ENCODE measurements at places on chromosomes 5 and 9.

DNA sequence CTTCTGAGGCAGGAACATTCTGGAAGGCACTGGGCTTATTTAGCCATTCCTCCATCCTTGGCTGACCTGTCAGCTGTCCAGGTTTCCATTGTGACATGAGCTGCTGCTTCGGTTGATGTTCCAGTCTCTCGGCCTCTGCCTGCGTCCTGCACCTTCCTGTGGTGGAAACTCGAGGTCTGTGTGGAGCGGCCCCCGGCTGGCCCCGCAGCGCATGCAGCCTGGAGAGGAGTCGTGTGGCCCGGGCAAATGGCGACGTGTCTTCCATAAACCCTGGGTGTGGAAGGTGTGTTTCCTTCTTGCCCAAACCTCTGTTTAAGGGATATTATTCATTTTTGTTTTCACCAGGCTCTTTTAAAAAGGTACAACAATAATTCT lies 36.5 kb upstream of the SLC9A3 start:
- no peak for DNase-seq

GRCh38 chr5:72883850-72884249 lies 67.4 kb downstream of the TNPO1 start:
- DNase-seq = no peak

GRCh38 chr5:107502676-107503060 lies 168.1 kb downstream of the EFNA5 start:
- no peak for DNase-seq

DNA sequence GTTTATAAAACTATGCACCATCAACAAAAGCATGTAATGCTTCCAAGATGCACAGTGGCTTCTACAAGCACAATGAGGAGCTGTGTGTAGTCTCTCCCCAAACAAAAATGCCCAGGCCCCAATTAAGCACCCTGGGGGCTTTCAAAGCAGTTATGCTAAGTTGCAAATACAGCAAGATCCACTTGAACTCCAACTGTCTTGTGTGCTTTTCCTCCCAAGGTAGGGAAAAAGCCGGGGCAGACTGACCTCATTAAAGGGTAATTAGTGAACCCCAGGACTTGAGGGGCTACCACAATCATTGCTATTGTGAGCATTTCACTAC lies 13.1 kb downstream of the ZNF608 start:
- no peak for DNase-seq

DNA sequence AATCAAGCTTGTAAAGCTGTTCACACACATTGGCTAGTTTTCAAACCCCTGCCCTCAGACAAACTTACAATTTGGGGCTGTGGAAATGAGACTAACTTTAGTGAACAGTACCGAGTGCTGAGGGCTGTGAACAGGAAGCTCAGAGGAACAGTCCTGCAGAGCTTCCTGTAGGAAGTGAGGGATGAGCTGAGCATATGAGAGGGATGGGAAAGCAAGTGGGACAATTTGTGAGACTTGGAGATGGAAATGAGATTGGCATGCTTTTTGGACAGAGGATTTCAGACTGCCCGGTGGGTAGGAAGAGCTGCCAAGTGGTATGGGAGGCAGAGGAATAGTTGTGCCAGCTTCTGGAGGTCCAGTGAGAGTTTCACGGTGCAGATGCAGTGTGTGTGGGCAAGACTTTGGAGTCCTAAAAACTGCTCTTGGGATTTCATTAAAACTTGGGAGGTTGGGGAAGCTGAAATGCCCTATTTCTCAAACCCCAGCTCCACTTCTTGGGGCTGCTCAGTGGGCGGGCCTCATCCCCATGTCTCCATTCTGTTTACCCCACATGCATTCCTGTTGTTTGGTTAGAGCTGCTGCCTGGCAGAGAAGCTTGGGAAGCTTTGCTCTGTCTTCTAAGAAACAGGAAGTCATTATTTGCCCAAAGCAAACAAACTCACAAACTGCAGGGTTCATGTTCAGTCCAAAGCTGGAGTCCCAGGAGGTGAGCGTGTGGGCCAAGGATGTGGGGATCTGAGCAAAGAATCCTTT lies 267.5 kb downstream of the ZSWIM6 start:
- peak; percentile 44 for DNase-seq

DNA sequence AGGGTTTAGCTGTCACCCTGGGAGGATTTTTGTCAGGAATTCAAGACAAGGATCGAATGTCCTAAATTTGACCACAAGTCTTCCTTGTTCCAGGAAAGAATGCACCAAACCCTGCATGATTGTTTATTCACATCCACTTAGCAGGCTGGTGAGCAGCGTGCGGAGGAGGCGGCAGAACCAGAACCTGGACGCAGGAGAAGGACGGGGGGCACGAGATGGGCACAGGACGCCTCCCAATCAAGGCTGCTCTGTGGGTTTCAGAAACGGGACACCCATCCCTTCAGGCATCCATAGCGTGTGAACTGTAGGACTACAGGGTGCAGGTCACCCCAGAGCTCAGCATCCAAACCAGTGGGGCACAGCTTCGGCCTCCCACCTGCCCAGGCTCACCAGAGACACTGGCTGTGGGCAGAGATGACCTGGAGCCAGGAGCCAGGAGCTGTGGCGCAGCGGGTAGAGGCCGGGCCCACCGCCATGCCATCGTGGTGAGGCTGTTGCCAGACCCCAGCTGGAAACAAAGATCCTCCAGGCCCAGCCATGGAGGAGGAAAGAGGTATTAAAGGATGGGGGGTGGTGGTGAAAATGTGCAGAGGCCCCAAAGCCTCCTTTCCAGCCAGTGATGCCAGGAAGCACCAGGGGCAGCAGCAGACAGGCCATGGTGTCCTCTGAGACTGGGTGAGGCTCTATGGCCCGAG lies 32.3 kb upstream of the ADAMTS2 start:
- DNase-seq = no peak

- no peak for DNase-seq
Measured at GRCh38 chr9:135743546-135744332, 41.8 kb downstream of the KCNT1 start.

DNA sequence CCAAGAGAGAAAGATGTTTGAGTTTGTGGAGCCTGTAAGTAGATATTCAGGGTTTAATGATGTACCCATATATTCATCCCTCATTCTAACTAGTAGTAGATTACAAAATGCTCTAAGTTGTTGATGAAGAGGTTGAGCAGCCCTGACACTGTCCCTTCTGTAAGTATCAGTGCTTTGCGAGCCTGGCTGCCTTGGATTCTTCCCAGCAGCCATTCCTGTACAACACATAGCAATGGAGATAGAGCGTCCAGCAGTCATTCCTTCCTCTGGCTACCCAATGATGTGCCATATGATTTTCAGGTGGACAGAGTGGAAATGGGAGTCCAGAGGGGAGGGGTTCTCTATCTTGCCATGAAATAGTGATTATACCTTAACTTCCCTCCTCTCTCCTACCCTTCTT lies 124.1 kb downstream of the ARHGAP26 start:
- no peak for DNase-seq

- no peak for DNase-seq
Measured at GRCh38 chr9:107760469-107761242, 271.1 kb upstream of the KLF4 start.

DNA sequence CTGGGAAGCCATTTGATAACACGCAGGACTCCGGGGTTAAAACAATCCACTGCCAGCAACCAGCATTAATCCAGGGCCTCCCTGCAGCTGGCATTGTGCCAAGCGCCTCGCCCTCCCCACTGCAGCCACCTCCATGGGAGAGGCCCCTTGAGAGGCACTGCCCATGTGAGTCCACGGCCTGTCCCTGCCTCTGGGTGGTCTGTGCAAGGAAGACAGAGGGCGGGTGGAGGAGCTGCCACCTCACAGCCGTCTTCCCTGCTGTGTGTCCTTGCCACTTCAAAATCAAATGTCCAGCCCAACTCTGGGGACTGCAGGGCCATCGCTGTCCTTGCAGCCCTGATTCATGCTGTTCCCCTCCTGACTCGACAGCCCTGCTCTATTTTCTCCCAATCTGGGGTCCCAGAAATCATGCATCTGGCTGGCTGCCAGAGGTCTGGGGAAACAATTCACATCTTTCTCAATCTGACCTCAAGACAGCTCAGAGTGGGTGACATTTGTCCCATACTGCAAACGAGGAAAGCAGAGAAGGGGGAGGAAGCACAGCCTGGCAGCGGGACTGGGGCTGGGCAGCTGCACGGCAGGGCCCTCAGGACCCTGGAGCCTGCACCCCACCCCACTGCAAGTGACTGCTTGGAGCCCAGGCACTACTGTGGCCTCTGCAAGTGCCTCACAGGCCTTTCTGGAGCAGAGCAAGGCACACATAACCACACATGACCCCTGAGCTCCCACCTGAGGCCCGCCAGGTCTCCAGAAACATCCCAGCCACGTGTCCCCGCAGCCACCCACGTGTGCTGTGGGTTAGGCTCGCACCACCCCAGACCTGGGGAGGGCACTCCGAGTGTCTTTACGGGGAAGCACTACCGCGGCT lies 15.7 kb downstream of the BRD3OS start:
- no peak for DNase-seq

GRCh38 chr5:160548949-160549645 lies 127.4 kb downstream of the PTTG1 start:
- DNase-seq = peak; percentile 4

Measured in EL (cell line).